ENCODE measurements at places on chromosomes 7 and 10. TPM values are rescaled to one million over a fixed set of nuclear protein-coding genes. Genes with fewer than 3 reads are reported as not detected.
A peak's percentile ranks its signal among the peaks of the same experiment; 100 is the strongest.

The TMEM248 gene
- total RNA-seq = 38.6 TPM

DNA sequence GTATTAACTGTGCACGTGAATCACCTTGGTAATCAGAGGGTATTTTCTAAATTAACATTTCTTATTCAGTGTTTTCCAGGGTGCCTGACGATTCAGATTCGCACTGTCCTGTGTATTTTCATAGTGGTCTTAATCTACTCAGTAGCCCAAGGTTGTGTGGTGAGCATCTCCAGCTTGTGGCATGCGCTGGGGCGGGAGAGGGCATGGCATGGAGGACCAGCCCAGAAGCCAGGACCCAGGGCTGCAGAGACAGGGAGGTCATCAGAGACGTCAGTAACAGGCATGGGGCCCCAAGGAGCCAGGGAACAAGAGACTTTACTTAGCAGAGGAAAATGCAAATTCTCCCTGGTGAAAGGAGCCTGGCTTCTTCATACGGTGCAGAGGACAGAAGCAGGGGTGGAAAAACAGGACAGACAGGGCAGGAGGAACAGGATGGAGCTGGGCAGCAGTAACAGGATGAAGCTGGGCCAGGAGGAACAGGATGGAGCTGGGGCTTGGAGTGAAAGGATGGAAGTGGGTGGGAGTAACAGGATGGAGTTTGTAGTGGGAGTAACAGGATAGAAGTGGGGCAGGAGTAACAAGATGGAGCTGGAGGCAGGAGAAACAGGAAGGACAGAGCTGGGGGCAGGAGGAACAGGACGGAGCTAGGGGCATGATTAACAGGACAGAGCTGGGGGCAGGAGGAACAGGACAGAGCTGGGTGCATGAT, 110.9 kb downstream of the ADCY1 start:
- no peak for DNase-seq

The FAM25C gene
- not detected for total RNA-seq

The CSTF2T gene
- total RNA-seq = 20.1 TPM

- no peak for DNase-seq
Measured at GRCh38 chr10:117534321-117535297, 7.9 kb upstream of the EMX2 start.

The GBX1 gene
- 0.91 TPM for total RNA-seq

DNA sequence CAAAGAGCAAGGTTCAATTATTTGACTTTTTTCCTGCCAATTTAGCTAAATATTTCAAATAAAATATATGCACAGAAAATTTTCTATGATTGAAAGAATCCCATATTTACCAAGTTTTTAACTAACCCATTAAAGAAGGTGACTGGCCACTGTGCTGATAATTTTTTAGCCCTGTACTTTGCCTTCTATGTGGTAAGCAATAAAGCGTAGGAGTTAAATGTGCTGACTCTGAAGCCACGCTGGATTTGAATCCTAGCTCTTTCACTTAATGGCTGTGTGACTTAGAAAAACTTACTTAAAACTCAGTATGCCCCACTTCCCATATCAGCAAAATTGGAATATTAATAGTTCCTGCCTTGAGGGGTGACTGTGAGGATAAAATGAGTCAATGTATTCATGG, 82.1 kb downstream of the NEUROD6 start:
- no peak for DNase-seq

GRCh38 chr7:132494474-132494873, 81.8 kb downstream of the PLXNA4 start:
- DNase-seq = no peak

- DNase-seq = peak; percentile 60
Measured at GRCh38 chr7:36283711-36284130, 105.9 kb upstream of the ANLN start.
